COR-L47 (cell line): ENCODE measurements at places on chromosomes 12 and 14.

- DNase-seq, result no peak
These were observed 284.4 kb downstream of the MDGA2 start for GRCh38 chr14:47390831-47391504.

GRCh38 chr14:60656686-60657455 is 7.6 kb upstream of the SIX1 start:
- no peak for DNase-seq

GRCh38 chr12:131817241-131817640 is 11.0 kb upstream of the MMP17 start:
- no peak for DNase-seq

DNA sequence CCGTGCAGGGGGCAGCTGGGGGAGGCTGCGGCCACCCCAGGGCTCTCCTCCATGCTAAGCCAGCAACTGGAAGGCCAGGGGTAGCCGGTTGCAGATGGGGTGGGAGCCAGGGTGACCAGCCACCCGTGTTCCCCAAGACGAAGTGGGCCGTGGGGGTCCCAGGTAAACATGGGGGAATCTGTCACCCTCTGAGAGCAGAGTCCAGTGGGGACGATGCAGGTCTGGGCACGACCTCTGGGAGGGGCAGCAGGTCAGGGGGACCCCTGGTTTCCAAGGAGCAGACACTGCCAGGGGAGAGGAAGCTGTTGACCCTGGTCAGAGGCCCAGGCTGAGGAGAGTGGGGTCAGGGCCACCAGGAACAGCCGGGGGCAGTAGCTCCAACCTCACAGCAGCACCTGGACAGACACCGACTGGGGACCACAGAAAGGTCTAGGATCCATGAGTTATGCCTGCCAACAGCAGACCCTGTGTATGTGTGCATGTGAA is 35.0 kb upstream of the FBRSL1 start:
- no peak for DNase-seq

- DNase-seq, result no peak
These were observed 11.1 kb downstream of the ACTN1 start for GRCh38 chr14:68968051-68968450.

DNA sequence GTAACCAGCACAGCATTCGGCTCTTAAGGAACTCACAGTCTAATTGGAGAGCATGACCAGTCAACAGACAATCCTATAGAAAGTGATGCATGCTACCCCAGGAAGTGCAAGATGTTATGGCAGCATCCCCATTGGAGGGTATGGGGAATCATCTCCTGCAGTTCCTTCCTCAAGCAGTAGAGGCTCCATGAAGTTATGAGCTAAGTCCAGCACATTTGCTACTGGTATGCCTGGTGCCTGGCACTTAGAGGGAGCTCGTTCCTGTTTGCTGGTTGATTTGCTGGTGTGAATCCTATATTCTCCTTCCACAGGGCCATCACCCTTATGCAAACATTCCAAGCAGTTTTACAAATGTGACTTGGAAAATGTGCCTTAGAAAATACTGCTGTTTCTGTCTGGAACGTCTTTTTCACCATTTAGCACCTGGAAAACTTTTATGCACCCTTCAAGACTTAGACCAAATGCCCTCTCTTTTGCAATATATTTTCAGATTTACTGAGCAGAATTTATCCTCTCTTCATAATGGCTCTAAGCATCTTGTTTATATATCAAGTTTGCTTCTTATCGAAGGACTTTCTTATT is 136.1 kb upstream of the WSCD2 start:
- DNase-seq, result peak; percentile 4

DNA sequence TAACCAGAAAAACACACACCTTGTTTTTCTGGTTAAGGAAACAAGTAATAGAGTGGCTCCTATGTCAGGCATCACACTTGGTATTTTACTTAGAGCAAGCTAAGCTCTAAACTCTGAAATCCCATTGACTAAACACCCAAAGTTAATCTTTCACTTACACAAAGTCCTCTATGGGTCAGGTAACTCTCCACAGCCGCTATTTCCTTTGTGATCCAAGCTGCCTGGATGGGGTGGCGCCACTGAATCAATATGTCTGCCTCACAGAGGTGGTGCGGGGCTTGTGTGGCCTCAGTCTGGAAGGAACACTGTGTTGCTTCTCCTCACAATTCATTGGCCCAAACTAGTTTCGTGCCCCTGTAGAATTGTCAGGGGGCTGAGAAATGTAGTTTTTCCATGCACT is 160.0 kb upstream of the E2F7 start:
- no peak for DNase-seq

GRCh38 chr12:104201238-104202001 is 14.2 kb upstream of the TXNRD1 start:
- DNase-seq, result peak; percentile 40

DNA sequence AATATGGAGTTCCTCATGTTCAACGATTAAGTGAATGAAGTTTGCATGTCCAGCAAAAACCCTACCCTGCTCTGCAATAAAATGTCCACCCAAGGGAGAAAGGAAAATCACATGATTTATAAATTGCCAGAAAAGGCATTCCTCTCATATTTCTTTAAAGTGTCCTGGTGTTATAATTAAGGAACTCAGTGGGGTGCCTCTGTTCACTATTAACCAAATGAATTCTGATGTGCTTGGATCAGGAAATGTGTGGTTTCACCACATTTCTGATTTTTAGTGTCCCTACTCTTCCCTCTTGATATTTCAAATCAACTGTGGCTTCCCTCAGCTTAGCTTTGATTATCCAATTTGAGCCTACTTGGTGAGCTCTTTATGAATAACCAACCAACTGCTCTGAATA is 208.1 kb downstream of the PHLDA1 start:
- no peak for DNase-seq

GRCh38 chr12:93783832-93784231 is 106.7 kb downstream of the CRADD start:
- DNase-seq, result no peak

DNA sequence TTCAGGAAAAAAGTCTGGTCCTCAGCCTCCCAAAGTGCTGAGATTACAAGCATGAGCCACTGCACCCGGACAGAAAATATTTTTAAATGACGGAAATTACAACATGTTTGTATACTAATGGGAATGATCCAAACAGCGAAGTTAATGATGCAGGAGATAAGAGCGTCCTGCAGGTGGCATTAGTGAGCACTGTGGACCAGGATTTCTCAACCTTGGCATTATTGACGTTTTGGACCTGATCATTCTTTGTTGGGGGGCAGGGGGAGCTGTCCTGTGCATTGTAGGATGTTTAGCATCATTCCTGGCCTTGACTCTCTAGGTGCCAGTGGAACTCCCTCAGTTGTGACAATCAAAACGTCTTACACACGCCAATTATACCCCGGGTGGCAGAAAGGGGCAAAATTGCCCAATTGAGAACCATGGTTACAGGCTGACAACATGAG is 34.1 kb downstream of the SCFD1 start:
- DNase-seq, result peak; percentile 17

GRCh38 chr12:75784591-75784990 is 247.0 kb downstream of the PHLDA1 start:
- DNase-seq, result peak; percentile 86

- DNase-seq, result no peak
These were observed 118.8 kb upstream of the PARP11 start for GRCh38 chr12:3991798-3992580.

GRCh38 chr14:31229638-31230572 is 22.3 kb upstream of the HECTD1 start:
- DNase-seq, result peak; percentile 18

GRCh38 chr12:123071099-123071800 is 79.6 kb downstream of the PITPNM2 start:
- no peak for DNase-seq

- DNase-seq, result no peak
These were observed 59.7 kb downstream of the SSH1 start for GRCh38 chr12:108797677-108798076.

DNA sequence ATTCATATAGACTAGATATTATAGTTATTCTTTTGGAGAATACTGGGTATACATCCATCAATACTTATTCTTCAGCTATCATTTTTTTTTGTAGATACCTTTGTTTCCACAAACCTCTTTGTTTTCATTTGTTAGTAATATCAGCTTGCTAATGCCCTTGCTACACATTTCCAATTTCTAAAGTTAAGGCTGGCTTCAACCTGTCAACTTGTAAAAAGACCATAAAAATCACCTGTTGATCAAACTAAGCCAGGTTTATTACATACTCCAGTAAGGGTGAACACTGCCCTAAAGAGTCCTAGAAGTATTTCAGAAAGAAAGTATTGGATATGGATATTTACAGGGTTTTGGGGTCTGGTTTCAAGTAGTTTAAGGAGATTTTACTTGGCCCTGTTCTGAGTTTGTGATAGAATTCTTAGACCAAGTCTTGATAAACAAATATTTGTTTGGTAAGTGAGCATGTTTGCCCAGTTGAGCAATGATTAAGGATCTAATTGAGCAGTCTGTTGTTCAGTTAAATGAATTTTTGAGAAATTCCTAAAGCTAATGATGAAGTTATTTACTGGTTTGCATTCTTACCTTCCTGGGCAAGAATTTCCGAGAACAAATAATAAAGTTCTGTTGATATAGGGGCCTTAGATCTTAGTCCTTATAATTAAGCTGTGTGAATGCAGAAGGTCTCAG is 52.8 kb upstream of the LRTM2 start:
- no peak for DNase-seq

- DNase-seq, result no peak
These were observed 237.0 kb upstream of the TBX3 start for GRCh38 chr12:114920771-114921554.

DNA sequence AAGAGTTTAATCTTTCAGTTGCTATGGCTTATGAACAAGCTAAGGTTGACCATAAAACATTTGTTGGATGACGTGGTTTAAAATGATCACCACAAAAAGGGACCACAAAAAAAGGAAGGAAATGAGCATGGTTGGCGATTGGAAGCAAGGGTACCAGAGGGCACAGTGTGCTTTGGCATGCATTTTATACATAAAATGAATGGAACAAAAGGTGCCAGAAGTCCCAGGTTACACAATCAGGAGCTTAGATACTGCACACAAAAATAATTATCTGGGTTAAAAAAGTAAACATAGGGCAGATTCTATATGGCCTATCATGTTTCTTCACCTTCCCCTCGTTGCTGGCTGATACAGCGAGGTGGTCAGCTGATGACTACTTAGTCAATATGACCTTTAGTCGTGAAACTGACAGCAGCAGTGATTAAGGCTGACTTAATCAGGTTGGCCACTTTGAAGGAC is 50.7 kb downstream of the ZC3H14 start:
- DNase-seq, result no peak

DNA sequence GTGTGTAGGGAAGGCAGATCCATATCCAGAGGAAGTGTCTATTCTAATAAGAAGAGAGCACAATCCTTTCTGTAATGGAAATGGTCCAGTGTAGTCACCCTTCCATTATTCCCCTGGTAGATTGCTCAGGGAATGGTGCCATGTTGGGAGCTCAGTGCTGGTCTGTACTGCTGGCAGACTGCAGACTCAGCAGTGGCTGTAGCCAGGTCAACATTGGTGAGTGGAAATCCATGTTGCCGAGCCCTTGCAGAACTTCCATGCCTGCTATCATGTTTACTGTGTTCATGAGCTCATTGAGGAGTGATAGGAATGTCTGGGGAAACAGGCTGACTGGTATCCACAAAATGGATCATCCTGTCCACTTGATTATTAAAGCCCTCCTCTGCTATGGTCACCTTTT is 128.7 kb downstream of the MIPOL1 start:
- no peak for DNase-seq

DNA sequence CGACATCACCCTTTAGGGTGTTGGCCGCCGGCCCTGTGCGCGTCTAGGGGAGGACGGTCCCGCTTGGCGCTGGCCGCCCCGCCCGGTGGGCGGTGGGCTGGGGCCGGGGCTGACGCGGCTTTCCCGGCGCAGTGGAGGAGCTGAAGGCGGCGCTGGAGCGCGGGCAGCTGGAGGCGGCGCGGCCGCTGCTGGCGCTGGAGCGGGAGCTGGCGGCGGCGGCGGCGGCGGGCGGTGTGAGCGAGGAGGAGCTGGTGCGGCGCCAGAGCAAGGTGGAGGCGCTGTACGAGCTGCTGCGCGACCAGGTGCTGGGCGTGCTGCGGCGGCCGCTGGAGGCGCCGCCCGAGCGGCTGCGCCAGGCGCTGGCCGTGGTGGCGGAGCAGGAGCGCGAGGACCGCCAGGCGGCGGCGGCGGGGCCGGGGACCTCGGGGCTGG is 3.6 kb downstream of the TNFAIP2 start:
- DNase-seq, result no peak

DNA sequence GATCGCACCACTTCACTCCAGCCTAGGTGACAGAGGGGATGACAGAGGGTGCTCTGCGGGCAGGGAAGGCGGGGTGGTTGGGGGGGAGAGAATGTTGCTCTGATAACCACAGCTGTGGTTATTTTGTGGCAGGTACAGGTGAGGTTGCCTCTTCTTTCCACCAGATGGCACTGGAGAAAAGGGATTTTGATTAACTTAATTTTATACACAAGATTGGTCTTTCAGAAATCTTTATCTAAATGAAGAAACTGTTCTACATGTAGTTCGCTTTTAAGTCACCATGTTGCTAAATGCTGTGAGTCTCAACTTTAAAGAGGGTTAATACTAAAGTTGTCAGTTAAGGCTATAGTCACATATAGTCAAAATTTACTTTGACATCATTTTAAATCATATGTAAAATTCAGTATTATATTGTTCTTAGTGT is 25.7 kb downstream of the FGF23 start:
- no peak for DNase-seq

DNA sequence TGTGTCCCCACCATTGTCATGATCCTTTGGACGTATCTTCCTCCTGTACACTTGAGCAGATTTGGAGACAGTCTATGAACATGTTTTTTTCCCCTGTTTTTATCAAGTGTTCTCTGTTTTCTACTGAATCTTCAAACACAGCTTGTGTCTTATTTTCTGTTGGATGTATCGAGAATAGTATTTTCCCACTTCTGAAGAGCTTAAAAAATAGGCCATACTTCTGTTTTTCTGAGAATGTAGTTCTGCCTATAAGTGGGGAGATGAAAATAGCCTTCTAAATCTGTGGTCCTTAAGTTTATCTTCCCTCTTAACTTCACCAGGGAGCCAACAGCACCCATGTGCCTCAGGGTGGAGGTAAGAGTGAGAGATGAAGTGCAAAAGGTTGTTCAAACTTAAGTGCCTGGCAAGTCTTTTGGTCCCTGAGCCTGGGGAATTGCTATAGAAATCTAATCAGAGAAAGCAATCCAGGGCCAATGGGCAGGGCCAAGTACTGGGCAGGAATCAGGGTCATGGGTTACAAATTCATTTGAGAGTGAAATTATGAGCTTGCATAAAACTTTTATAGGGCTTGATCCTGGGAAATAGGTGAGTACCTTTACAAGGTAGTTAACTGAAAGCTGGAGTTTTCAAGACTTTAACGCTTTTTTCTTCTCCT is 58.9 kb downstream of the ARF6 start:
- DNase-seq, result no peak

GRCh38 chr12:93847517-93848474 is 170.6 kb downstream of the CRADD start:
- no peak for DNase-seq
